Esophagus squamous epithelium (tissue), 5 donors: ENCODE measurements at places on chromosomes 2 and 18. TPM values are rescaled to one million over a fixed set of nuclear protein-coding genes. Genes with fewer than 3 reads are reported as not detected.

Gene CPO
- total RNA-seq: not detected

Gene ACADL
- 0.44 TPM for total RNA-seq

Gene ITGA6
- total RNA-seq: 133 TPM

Gene RGPD3
- 0.26 TPM for total RNA-seq

GRCh38 chr2:61287254-61287653, 125.3 kb downstream of the C2orf74 start:
- no peak for DNase-seq

DNA sequence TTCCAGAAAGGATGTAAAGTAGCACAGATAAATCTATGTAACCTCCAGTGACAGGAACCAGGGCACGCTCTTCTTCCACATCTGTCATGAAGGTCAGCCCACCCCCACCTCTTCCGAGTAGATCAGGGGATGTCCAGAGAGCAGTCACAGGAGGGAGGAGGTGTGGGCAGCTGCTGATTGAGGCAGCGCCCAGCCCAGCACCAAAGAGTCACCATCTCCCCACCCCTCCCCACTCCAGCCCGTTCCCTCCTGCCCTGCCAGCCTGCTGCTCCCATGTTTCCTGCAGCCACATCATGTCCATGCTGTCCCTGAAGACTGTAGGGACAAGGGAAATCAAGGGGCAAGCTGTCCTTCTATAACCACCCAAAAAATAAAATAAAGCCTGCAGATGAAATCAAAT, 269.8 kb downstream of the BCL11A start:
- DNase-seq: no peak

- DNase-seq: no peak
Observed at GRCh38 chr2:172081221-172082022, 3.9 kb upstream of the DLX1 start.

- no peak for DNase-seq
Observed at GRCh38 chr18:52377094-52377493, 37.1 kb downstream of the DCC start.

GRCh38 chr2:17195016-17195415, 323.2 kb downstream of the RAD51AP2 start:
- no peak for DNase-seq

DNA sequence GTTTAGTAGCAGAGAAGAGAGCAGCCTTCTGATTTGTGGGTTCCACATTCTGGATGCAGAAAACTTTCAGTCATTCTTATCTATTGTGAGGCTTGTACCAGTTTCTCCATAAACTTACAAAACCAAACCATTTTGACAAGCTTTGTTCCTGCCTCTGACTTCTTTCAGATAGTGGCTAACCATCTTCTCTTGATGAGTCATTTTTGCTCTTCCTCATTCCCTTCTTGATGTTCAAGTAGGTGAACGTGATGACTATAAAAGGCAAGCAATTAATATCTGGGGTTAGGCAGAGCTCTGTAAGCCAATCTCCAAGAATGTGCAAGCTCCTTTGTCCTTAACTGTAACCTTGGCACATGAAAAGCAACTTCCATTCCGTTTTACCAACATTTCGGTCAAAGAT, 2083.1 kb upstream of the PIK3C3 start:
- DNase-seq: no peak

GRCh38 chr2:173056705-173057364, 18.8 kb upstream of the MAP3K20 start:
- no peak for DNase-seq

- DNase-seq: no peak
Observed at GRCh38 chr18:55334875-55335274, 253.1 kb downstream of the TCF4 start.
